Testis (tissue), 5 donors: ENCODE measurements at places on chromosomes 2 and 18.

- DNase-seq = no peak
Measured at GRCh38 chr2:15311201-15311907, 249.8 kb downstream of the NBAS start.

DNA sequence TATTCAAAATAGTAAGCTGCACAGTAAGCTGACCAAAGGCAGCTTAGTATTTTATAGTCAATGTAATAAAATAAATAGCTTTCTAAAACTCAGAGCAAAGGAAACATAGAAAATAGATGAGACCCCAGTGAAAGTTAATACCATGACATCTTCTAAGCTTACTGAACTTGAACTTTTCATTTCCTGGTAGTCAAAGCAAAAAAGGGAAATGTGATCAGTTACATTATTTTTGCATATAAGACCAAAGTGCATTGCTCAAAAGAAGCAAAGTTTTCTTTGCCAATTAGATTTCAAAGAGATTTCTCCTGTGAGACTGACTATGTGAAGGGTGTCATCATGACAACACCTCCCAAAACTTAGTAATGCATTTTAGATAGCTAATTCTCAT lies 70.2 kb downstream of the MYO1B start:
- DNase-seq = no peak

GRCh38 chr2:188526701-188527100 lies 235.0 kb downstream of the GULP1 start:
- DNase-seq = no peak

- no peak for DNase-seq
Measured at GRCh38 chr2:71045865-71046548, 22.4 kb upstream of the NAGK start.
